ENCODE measurements at places on chromosomes 16 and 17. TPM values are rescaled to one million over a fixed set of nuclear protein-coding genes. Genes with fewer than 3 reads are reported as not detected.

DNA sequence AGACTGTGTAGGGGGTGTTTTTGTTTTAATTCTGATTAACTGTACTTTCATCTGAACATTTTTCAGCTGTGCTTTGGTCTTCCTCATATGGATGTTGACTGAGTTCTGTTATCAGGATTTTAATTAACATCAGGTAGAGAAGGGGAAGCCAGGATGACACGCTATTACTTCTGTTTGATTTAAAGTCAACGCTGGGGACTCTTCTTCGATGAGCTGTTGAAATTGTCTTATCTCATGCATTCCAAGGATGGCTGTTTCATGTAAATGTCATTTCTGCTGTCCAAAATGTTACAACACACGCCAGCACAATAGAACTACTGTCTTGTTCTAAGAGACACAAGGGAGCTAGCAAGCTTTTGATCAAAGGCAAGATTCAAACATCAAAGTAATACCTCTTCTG lies 263.3 kb upstream of the CDH5 start:
- peak; percentile 5 for DNase-seq

DNA sequence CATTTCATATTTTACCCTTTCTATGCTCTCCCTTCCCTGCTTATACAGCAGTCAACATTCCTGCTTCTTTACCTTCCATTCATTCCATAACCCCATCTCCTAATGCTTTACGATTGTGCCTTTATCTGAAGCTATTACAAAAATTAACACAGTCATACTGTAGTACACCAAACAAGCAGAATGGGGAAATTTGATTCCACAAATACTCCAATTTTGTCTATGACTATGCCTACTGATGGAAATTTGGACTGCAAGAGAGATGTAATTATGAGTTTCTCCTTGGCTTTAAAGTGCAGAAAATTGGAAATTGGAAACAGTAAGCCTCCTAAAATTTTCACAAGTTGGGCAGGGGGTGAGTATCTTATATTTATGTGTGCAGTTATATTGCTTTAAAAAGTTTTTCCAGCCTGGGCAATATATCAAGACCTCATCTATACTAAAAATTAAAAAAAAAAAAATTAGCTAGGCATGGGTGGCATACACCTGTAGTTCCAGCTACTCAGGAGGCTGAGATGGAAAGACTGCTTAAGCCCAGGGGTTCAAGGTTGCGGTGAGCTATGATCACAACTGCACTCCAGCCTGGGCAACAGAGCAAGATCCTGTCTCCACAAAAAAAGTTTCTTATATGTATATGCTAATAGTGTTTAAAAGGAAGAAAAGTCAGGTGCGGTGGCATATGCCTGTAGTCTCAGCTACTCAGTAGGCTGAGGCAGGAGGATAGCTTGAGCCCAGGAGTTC lies 3.0 kb downstream of the APPBP2 start:
- DNase-seq, result no peak

- DNase-seq, result no peak
These were observed at the start of gene TLCD2 for GRCh38 chr17:1709971-1710806. Gene TLCD2, minus strand, starts transcription at chr17:1710377. Its CDS starts 135 bp downstream, at chr17:1710242.

DNA sequence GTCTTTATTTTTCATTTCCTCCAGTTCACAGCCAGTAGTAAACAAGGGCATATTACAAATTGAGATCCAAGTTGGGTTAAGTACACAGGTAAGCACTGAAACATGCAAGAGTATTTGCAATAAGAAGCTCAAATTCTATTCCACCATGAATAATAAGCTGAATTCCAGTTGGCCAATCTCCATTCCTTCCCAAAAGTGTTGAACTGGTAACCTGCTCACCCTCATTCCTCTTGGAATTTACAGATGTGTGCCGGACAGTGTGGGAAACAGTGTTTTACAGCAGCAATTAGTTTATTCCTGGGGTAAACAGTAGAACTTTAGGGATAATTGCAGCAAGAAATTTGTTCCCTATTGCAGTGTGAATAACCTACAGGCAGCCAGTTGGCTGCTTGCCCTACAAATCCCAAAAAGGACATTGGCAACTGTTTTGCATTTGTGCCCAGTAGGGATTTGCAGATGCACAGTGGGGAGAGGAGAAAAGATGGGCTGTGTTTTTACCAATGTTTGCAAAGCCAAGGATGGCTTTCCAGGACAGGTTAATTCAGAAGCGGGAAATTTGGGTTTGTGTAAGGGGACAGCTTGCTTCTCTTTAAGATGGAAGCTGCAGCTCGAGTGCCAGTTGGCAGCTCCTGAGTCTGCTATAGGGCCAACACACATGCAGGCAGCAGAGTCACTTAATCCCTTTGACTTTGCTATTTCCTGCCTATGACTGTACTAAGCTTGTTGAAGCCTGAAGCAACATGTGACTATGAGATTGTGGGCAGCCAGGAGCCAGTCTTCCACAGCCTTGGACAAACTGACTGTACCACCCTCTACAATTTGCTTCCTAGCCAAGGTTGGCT lies 318.9 kb downstream of the MAP2K6 start:
- DNase-seq, result peak; percentile 66

DNA sequence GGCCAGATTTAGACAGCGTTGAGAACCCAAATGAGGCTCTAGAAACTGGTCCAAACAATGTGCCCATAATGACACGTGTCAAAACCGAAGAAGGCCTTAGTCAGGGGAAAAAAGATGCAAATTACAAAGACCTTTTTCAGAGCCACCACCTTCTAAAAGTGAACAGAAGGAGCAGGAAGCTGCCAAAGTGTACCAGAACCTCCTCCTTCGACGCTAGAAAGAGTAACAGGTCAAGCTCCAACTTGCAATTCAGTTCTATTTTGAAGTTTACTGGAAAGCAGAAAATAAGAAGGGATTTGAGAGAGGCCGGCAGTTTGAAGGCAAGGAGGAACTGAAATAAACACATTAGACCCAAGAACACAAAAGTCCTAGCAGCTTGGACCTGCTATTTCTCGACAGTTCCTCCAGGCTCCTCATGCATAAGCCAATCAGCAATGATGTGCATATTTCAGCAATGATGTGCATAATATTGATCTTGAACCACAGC lies 61.8 kb downstream of the XYLT1 start:
- DNase-seq, result no peak

DNA sequence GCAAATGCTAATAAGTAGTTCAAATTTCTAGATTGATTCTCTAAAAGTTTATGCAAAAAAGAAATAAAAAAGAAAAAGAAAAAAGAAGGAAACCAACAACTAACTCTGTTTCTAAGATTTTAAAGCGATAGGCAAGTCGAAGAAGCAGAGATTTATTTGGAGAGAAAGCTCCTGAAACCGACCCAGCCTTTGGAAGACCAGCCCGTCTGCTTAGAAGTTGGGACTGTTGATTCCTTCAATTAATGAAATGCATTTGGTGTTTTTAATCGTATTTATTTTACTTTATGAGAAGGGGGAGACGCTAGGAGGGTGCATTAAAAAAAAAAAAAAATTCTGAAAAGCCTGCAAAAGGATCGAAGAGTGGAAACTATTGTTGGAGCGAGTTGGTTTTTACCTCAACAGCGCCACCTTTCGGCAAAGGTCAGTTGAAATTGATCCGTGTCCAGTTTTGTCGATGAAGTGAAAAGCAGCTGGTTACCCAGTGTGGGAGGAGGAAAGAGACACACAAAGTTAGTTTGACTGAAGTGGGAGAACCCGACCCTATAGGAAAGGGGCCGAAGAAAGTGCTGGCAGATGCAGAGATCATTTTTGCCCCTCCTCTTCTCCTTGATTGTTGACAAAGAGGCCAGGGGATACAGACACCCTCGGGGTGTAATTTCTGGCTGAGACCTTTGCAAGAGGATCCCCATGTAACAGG lies 1.5 kb upstream of the MAF start:
- peak; percentile 92 for DNase-seq

- DNase-seq, result no peak
These were observed 132.6 kb upstream of the NOL11 start for GRCh38 chr17:67585077-67585602.

- no peak for DNase-seq
These were observed 7.1 kb downstream of the CTRB1 start for GRCh38 chr16:75225678-75226515.

DNA sequence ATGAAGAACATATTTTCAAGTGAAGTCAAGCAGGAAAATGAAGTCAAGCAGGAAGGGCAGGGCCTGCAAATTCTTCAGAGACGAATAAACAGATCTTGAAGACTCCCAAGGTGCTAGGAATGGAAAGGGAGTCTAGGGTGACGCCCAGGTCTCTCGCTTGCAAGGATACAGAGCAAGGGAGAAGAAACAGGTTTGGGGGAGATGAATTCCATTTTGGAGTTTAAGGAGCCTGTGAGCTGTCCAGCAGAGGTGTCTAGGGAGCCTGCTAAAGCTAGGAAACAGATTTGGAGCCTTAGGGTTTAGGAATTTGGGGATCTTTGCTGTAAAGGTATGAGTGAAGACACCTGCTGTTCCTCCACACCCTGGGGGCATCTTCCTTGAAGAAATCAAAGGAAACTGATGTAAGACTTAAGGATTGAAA lies 2.0 kb upstream of the UNKL start:
- peak; percentile 17 for DNase-seq

GRCh38 chr16:48231727-48232492 lies 12.2 kb upstream of the LONP2 start:
- DNase-seq, result no peak

DNA sequence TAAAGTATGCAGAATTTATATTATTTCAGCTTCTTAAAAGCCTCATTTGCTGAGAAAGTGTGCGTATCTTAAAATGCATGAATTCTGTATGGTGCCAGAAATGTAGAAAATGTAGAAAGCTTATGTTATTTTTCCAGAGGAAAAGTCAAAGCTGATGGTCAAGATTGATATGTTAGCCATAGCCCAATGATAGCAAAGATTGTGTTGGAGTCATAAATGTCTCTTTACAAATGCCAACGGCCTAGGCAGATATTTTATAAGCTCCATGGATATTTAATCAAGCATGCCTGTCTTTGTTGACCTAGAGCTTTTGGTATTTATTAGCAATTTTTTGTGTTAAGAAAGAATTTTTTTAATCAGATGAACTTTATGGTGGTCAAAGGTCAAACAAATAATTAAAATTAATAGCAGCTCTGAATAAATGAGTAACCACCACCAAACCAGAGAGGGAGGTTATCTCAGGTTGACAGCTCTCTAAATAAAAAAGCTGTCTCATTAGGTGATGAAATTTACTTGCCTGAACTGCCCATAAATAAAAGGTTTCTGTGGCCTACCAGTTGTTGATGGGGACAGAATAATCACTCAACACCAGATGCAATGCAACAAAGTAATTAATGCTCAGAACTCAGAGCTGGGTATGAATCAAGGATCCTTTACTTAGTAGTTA lies 28.5 kb downstream of the CLEC3A start:
- no peak for DNase-seq

The IGF2BP1 gene
- total RNA-seq, result 1.5 TPM

The ACSM2A gene
- 0.10 TPM for total RNA-seq
